ENCODE measurements at places on chromosomes 13 and 19.

DNA sequence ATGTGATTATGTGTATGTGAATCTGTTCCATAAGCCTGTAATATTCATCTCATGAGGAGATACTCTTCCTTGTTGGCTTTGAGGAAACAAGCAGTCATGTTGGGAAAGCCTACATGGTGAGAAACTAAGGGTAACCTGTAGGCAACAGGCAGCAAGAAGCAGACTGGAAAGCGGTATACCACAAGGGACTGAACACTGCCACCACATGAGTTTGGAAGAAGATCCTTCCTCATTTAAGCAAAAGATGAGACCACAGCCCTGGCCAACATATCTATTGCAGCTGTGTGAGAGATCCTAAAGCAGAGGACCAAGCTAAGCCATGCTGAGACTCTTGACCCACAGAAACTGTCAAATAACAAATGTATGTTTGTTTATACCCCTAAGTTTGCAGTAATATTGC is 134.8 kb downstream of the B3GLCT start:
- no peak for DNase-seq

GRCh38 chr19:41911889-41912731 is 16.1 kb downstream of the ERFL start:
- DNase-seq, result no peak

- DNase-seq, result no peak
These were observed 31.1 kb downstream of the ZC3H4 start for GRCh38 chr19:47082493-47082892.

DNA sequence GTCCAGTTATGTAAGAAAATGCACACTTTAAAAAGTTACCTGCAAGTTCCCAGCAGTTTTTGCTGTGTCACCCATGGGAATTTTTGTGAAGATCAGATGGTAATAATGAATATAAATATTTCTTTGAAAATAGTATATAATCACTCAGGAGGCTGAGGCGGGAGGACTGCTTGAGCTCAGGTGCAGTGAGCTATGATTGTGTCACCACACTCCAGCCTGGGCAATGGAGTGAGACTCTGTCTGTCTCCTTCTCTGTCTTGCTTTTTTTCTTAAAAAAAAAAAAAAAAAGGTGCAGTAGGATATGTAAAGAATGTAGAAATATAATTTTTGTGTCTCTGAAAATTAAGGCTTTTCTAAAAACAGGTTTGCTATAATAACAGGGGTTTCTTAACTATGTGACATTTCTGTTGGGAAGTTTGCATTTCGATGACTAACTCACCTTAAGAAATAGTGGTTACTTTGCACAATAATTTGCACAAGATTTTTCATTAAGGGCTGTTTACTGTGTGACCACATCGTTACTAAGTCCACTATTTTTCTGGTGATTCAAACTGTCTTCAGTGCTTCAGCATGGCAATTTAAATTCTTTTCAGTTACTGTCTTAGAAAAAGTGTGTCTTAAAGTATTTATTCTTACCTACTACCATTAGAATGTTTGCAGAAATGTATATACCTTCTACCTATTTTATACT is 37.3 kb downstream of the DNAJC3 start:
- DNase-seq, result no peak

All from CD4-positive, alpha-beta T cell treated with Interleukin-4 for 4 hours (primary cell).